ENCODE measurements at places on chromosomes 3 and 15.

DNA sequence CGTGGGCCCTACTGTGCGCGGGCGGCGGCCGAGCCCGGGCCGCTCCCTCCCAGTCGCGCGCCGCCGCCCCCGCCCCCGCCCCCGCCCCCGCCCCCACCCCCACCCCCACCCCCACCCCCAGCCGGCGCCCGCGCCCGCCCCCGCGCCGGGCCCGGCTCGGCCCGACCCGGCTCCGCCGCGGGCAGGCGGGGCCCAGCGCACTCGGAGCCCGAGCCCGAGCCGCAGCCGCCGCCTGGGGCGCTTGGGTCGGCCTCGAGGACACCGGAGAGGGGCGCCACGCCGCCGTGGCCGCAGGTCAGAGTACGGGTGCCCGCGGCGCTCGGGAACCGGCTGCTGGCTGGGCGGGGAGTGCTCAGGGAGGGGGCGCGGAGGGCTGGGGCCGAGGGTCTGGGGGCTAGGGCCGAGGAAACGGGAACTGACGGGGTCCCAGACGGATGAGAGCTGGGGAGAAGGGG is 1.1 kb upstream of the PPARG start:
- DNase-seq, result no peak

DNA sequence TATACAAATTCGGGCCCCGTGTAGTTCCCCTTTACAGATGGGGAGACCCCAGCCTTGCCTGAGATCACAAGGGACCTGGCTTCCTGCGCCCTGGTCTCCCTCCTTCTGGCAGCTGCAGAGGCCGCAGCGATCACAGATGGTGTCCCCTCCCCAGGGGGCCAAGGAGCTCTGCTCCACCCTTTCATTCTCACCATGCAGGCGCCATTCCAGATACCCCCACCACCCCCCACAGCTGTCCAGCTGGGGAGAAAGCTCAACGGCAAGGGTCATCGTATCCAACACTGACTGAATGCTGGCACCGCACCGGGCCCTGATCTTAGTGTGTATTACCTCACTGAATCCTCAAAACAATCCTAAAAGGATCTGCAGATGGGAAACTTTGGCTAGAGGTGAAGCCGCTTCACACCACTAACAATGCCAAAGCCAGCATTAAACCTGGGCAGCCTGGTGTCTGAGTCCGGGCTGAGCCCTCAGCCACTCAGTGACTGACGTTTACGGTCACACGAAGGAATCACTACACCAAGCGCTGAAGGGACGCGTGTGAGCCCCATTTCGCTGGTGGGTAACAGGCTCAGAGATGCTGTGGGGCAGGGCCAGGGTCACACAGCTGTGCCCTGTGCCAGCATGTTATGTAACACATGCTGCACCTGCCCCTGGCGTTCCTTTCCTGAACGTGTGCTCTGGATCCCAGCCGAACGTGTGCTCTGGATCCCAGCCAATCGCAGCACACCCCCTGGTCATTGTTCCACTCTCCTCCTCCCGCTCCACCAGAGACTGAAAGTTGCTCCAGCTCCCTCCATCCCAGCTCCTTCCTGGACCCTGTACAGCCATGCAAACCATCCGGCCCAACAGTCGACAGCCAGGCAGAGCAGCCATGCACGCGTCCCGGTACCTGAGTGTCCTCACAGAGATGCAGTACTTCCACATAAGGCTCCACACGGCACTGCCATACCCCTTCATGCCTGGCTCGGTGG is 51.8 kb downstream of the IQSEC1 start:
- no peak for DNase-seq

GRCh38 chr3:159787794-159788205 is 200.8 kb upstream of the IL12A start:
- DNase-seq, result no peak

GRCh38 chr3:172608575-172608974 is 85.3 kb upstream of the TNFSF10 start:
- no peak for DNase-seq

- no peak for DNase-seq
These were observed 121.6 kb downstream of the TFDP2 start for GRCh38 chr3:142027735-142028134.

DNA sequence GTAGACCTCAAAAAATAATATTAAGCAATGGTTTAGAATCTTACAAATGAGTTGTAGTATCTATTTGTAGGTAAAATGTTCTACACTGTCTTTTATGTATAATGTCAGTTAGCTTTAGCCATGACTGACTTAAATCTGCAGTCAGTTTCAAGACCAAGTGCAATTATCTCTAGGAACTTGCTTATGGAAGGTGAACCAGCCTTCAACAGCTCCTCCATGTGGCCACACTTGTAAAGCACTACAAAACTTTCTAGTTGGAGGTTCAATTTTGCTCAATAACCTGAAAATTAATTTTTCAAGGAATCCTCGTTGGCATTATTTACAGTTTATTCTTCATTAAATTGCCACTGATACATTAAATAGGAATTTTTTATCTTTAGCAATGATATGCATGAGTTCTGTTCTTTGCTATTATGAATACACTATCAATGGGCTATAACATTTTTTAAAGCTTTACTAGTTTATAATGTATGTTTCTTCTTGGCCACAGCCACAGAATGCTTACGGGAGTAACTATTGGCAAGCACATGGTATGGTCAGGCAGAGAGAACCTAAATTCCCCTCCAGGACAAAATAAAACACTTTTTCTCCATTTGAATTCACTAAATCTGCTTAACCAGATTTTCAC is 315.3 kb upstream of the UBE2E2 start:
- DNase-seq, result no peak

GRCh38 chr3:3531476-3531875 is 267.8 kb upstream of the LRRN1 start:
- no peak for DNase-seq

GRCh38 chr3:163129287-163129686 is 1632.7 kb downstream of the OTOL1 start:
- DNase-seq, result no peak

DNA sequence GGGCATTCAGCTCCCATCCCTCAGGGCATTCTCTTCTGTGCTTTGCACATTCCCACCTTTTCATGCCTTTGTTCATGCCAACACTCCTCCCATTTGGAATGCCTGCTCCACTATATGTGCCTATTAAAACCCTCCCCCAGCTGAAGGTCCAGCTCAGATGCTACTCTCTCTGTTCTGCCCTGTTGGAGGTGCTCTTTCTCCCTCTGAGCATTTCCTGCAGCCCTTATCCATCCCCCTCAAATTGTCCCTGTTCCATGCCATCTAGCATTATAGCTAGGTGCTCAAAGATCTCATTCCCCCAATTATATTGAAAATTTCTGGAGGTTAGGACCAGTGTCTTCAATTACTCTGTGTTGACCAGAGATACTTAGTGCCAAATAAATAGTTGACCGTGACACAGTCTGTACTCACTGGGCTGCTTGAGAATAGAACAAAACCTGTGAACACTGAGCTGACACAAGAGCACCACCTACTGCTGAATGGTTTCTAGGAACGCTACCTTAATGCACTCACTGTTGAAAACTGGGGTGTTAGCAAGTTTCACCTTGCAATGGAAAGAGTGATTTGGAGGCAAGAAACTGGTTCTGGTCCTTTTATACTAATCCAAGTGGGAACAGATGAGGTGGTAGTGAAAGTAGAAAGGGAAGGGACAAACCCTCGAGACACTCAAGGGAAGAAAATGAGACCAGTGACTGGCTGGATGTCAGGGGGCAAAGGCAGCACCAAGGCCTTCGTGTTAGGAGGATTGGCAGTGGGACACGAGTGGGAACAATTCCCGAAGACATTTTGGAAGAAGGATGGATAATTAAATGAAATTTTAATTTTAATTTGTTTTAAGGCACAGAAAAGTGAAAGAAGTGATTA is 289.8 kb upstream of the ROPN1 start:
- DNase-seq, result no peak

GRCh38 chr3:100756441-100756840 is 47.1 kb downstream of the TFG start:
- DNase-seq, result no peak

GRCh38 chr3:183591881-183592521 is 36.5 kb upstream of the KLHL6 start:
- DNase-seq, result no peak

- no peak for DNase-seq
These were observed 9.7 kb upstream of the TATDN2 start for GRCh38 chr3:10238345-10239183.

GRCh38 chr3:38003371-38003816 is 12.8 kb downstream of the VILL start:
- DNase-seq, result no peak

DNA sequence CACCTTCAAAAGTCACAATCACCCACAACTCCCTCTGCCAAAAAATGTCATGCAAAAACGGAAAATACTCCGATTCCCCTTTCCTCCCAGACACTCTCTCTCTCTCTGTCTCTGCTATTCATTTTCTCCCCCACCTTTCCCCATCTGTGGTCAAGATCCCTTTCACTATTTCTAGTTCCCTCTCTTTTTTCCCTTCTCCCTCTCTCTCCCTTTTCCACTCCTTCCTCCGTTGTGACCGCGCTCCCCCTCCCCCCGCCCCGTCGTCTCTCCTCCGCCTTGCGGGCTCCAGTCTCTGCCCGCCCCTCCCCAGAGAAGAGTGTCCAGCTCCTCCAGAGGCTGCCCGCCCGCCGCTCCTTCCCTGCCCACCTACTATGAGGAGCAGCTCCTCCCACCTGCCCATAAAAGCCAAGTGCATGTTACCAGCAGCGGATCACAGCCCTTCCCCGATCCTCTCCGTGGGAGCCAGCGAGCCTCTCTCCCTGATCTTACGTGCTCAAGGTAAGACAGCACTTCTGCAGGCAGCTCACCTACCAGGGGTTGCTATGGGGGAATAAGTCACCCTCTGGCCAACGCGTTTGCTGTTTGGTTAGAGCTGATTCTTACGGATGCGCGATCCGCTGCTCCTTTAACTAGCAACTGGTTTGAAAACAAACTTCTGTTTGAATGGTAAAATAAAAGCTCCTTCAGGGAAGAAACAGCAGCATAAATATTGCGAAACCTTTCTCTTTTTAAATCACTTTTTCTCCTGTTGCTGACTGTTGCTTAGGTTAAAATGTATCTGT is at the start of gene COL8A1:
TSS of gene COL8A1 (plus strand) at position 428 of the 782 bp plus-strand sequence. CDS start 152,089 bp downstream, outside the sequence.
- DNase-seq, result no peak

DNA sequence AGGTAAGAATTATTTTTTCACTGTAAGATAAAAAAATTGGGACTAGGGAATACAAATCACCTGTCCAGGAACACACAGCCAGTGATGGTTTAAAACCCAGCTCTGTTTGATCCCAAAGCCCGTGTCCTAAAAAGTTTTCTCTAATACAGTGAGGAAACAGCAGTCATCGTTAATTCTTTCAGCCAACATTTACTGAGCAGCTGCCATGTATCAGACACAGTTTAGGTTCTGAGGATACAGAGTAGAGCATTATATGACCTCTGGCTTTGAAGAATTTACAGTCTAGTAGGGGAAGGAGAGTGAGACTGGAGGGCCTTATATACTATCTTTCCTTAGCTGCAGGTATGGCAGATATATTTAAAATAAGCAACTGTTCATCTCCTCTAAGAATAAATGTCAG is 82.7 kb downstream of the KCNMB2 start:
- DNase-seq, result no peak

DNA sequence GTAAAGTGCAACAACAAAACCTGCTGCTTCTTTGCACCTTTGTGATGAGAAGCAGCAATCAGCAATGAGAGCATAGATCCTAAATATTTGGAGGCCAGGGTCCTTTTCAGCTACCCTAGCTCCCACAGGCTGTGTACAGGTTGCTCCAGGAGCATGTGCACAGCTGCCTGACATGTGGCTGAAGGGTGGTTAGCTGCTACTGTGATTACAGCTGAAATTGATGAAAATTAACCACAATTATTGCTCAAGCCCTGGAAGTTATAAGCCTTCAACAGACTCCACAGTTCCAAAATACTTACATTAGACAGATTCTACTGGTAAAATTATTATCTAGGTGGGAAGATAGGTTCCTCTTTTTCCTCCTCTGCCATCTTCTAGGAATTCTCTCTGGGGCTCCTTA is 28.5 kb downstream of the COMMD2 start:
- DNase-seq, result no peak

DNA sequence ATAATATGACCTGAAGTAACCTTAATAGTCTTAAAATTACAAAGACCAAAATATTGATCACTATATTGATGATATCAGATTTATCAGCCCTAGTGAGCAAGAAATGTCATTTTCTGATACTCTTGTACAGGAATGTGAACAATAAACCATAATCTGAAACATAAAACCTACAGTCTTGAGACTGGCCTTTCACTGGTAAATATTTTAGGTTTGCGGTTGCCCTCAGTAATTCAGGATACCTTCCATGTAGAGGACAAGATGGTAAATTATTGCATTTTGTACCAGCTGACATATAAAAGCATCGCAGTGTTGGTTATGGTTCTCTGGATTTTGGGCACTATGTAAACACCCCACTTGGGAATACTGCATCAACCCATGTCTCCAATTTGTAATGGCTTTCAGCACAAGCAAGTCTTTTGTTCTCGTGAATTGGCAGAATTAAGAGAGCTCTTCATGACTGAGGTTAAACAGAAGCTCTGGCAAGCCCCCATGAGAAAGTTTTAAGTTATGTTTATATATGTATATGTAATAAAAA is 128.5 kb downstream of the LMLN start:
- DNase-seq, result no peak

- DNase-seq, result no peak
These were observed 250.5 kb downstream of the ADAMTSL3 start for GRCh38 chr15:83904107-83905040.

- DNase-seq, result no peak
These were observed 117.8 kb upstream of the MNS1 start for GRCh38 chr15:56582785-56583184.

GRCh38 chr15:43346305-43346704 is 15.9 kb upstream of the LCMT2 start:
- no peak for DNase-seq

- DNase-seq, result no peak
These were observed 12.1 kb downstream of the SACM1L start for GRCh38 chr3:45701172-45701867.

DNA sequence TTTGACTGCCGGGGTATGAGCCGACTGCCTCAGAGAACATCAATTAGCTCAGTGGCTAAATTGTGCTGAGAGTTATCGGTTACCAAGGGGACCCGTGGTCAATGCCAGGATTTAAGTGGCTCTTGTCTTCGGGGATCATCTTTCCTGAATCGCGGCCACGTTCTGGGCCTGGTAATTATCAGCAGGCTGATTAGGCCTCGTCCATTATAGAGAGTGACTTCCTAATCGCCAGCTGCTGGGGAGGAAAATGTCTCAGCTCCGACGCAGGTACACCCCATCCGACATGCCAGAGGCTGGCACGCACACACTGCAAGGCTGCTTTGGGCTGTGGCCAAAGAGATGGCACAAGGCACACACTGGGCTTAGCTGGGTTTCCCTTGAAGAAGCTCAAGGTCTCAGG is 10.6 kb downstream of the TRH start:
- no peak for DNase-seq

GRCh38 chr3:14201940-14202684 is 23.5 kb downstream of the LSM3 start:
- DNase-seq, result no peak

- no peak for DNase-seq
These were observed 101.5 kb upstream of the UBE2E1 start for GRCh38 chr3:23704298-23704697.

- DNase-seq, result no peak
These were observed 751.6 kb upstream of the ROBO1 start for GRCh38 chr3:80519436-80519835.

All from stimulated activated CD4-positive, alpha-beta T cell treated with anti-CD3 and anti-CD28 coated beads, TNF-alpha, amount 100 ng/mL, for 1 hour (primary cell).